ENCODE measurements at places on chromosomes 1 and 21. TPM values are rescaled to one million over a fixed set of nuclear protein-coding genes. Genes with fewer than 3 reads are reported as not detected.

The OR2M3 gene
- total RNA-seq: not detected

The WNT9A gene
- not detected for total RNA-seq

The MAP1LC3C gene
- total RNA-seq: not detected

The CD1D gene
- not detected for total RNA-seq

The TESK2 gene
- total RNA-seq: 2.9 TPM

The AK5 gene
- total RNA-seq: 0.57 TPM

The HSD3B2 gene
- not detected for total RNA-seq

The PYCR2 gene
- total RNA-seq: 134 TPM

The ITGB3BP gene
- total RNA-seq: 55.3 TPM

The SLC30A2 gene
- not detected for total RNA-seq

The FCGR1A gene
- not detected for total RNA-seq

The CELSR2 gene
- 2.7 TPM for total RNA-seq

The SPRR3 gene
- total RNA-seq: not detected

The KRTAP13-2 gene
- total RNA-seq: not detected

The CXADR gene
- 0.63 TPM for total RNA-seq

The MSH4 gene
- 0.55 TPM for total RNA-seq

The SH3GLB1 gene
- total RNA-seq: 55.0 TPM

The STX12 gene
- total RNA-seq: 20.8 TPM

The TMEM82 gene
- total RNA-seq: not detected

The ARHGEF10L gene
- total RNA-seq: not detected

The ITLN2 gene
- total RNA-seq: not detected

The APCS gene
- total RNA-seq: not detected

The TRIM45 gene
- 1.0 TPM for total RNA-seq

The ANGPTL3 gene
- not detected for total RNA-seq

The SLC2A5 gene
- not detected for total RNA-seq

The DENND2D gene
- 232 TPM for total RNA-seq

The CD48 gene
- total RNA-seq: 292 TPM

The PDPN gene
- total RNA-seq: not detected

The CD34 gene
- 0.04 TPM for total RNA-seq

The OLIG1 gene
- not detected for total RNA-seq

The PTGFR gene
- not detected for total RNA-seq

The C1QTNF12 gene
- 0.96 TPM for total RNA-seq

The ALPL gene
- not detected for total RNA-seq

The OVAAL gene
- not detected for total RNA-seq

The EFNA1 gene
- total RNA-seq: 0.15 TPM

The NPL gene
- total RNA-seq: 8.4 TPM

The KRTAP12-2 gene
- not detected for total RNA-seq

The SPRR2A gene
- total RNA-seq: not detected

The LCE3D gene
- total RNA-seq: not detected

The MPZL1 gene
- 20.6 TPM for total RNA-seq

The MYBPH gene
- total RNA-seq: not detected

The PRPF38A gene
- total RNA-seq: 117 TPM

The PGBD5 gene
- 0.04 TPM for total RNA-seq

The FBLIM1 gene
- not detected for total RNA-seq

The LRRC39 gene
- total RNA-seq: 0.34 TPM

The UTP25 gene
- 14.8 TPM for total RNA-seq

The TEX38 gene
- total RNA-seq: not detected

The TMEM59 gene
- total RNA-seq: 117 TPM

The SPRR5 gene
- not detected for total RNA-seq

The ZBTB21 gene
- 34.1 TPM for total RNA-seq

The LYPD8 gene
- total RNA-seq: not detected
